ENCODE measurements at places on chromosomes 5 and 9.
A peak's percentile ranks its signal among the peaks of the same experiment; 100 is the strongest.

DNA sequence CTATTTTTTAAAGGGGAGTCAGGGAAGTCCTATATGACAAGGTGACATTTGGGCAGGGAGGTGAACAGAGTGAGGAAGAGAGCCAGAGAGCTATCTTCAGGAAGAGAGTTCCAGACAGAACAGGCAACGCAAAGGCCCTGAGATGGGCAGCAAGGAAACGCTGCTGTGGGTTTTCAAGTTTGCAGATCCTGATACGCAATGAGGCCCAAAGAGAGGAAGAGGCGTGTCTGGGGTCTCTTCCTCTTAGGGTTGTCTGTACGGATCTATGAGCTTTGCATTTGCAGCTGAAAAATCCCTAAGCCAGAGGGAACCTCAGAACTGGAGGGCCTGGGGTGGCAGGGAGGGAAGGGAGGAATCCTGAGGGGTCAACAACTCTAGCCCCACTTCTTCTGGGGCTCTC lies 13.6 kb downstream of the FAT2 start:
- no peak for ATAC-seq

DNA sequence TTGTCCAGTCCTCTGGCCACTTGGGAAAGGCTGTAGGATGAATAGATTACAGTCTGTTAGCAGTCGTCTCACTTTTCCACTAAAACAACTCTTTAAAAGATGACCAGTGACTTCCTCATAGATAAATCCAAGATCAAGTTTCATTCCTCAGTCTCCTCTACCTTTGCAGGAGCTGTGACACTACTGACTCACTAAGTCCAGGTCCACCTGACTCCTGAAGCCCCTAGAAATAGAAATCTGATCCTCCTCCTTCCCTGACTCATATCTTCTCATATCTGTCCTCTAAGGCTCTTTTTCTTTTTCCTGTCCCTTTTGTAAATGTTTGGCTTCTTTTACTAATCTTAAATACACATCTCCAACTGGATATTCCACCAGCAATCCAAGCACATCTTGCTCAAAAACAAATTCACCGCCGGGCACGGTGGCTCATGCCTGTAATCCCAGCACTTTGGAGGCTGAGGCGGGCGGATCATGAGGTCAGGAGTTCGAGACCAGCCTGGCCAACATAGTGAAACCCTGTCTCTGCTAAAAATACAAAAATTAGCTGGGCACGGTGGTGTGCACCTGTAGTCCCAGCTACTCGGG lies 2.6 kb downstream of the CCDC125 start:
- ATAC-seq: no peak

DNA sequence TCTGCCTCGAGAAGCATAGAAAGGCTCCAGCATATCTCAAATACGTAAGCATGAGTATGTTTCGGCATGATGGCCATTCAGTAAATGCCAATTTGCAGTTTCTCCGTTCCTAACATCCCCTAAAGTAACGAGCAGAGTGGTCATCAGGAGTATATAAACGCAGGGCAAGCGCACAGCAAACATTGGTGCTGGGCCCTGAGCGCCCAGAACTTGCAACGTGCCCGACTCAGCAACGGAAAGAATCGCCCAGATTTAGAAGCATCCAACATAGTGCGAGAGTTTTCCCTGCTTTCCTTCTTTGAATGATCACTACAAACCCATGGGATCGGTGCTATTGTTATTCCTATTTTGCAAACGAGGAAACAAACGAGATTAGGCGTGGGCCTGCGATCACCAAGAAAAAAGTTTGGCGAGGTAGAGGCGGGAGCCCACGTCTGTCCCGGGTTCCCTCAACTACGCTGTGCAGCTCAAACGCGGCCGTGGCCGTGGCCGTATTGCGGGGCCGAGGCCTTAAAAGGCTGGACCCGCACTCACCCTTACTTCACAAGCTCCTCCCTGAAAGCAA lies 505 bp downstream of the RPS14 start:
- ATAC-seq: peak; percentile 56

GRCh38 chr9:72006501-72006900 lies 53.9 kb downstream of the C9orf57 start:
- no peak for ATAC-seq

GRCh38 chr5:53327811-53328334 lies 152.6 kb upstream of the FST start:
- no peak for ATAC-seq

GRCh38 chr9:75891277-75891741 lies 836 bp downstream of the PCSK5 start:
- ATAC-seq: peak; percentile 0

DNA sequence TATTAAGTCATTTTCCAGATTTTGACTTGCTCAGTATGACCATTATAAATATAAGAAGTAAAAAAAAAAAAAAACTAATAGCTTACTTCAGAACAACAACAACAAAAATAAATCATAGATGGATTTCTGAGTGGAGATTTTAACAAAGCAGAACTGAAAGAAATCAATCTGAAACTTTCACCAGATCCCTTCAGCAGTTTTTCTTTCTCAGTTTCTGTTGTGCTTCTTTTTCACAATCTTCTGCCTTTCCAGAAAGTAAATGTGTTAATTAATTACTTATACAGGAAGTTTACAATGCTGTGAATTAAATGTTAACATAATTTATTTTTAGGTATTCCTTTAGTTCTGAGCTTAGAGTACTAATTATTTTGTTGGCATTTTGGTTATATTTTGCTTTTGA lies 73.5 kb downstream of the CHSY3 start:
- no peak for ATAC-seq

DNA sequence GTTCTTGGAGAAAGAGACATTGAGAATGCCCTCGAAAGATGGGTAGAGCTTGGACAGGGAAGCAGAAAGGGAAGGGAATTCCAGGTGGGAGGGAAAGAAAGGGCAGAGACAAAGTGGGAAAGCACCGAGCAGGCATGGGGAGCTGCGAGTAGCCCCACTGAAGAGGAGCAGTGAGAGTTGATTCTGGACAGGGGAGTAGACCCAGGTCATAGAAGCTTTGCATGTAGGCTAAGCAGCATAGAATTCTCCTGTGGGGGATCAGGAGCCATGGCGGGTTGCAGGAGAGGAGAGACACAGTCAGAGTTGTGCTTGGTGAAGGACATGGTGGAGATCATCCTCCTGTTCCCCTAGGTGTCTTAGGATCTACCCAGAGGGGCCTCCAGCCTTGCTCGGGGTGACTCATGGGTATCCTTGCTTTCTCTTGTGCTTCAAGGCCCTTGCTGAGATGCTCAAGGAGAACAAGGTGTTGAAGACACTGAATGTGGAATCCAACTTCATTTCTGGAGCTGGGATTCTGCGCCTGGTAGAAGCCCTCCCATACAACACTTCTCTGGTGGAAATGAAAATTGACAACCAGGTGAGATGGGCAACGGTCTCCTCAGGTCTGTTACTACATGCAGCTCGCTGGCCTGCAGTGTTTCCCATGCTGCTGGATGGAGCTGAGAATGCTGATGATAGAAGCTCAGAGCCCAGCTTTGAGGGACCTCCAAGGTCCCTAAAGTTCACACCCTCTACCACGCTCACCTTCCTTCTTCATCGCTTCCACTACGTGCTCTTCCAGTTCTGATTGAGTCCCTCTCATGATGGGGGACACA lies 64.5 kb downstream of the TSTD2 start:
- ATAC-seq: no peak

DNA sequence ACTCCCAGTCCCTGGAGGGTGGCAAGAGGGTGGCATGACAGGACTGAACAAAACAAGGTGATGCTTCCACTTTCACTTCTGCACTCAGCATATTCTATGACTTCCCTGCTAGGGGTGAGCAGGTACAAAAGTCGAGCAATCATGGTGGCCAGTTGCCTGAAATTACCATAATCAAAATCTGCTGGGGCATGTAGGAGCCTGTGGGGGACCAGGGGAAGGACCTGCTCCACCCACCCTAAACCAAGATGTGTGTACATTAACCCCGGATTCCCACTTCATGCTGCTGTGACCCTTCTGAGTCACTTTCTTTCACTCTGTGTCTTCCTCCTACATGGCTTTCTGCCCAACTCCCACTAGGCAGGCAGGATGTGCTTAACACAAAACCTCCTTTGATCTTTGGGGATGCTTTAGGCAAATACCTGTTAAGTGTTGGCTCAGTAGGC lies 73.3 kb upstream of the PHF24 start:
- ATAC-seq: no peak

DNA sequence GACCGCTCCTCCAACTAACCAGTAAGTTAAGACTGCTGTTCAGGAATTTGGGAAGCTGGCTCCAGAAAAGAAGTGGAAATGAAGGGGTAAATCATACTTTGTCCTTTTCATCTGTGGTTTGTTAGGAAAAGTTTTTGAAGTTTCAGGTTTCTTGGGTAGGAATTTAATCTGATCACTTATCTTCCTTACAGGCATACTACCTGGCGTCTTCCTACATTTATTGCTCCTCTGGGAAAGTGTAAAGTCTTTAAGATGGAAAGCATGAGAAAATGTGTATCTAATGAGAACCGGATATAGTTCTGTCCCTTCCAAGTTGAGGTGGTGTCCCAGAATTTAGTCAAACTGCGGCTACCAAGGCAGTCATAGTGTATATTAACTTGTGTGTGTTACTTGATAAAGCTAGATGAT lies 1.3 kb downstream of the RASA1 start:
- ATAC-seq: no peak

DNA sequence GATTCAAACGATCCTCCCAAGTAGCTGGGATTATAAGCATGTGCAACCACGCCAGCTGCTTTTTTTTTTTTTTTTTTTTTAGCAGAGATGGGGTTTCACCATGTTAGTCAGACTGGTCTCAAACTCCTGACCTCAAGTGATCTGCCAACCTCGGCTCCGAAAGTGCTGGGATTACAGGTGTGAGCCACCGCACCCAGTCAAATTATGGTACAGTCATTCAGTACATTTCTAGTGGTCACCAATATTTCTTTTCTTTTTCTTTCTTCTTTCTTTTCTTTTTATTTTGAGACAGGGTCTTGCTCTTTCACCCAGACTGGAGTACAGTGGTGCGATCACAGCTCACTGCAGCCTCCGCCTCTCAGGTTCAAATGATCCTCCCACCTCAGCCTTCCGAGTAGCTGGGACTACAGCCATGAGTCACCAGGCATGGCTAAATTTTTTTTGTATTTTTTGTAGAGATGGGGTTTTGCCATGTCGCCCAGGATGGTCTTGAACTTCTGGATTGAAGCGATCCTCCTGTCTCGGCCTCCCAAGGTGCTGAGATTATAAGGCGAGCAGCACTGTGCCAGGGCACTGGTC lies 25.4 kb upstream of the DCP2 start:
- ATAC-seq: no peak

- ATAC-seq: no peak
Measured at GRCh38 chr9:125141251-125141650, 2.1 kb downstream of the SCAI start.

DNA sequence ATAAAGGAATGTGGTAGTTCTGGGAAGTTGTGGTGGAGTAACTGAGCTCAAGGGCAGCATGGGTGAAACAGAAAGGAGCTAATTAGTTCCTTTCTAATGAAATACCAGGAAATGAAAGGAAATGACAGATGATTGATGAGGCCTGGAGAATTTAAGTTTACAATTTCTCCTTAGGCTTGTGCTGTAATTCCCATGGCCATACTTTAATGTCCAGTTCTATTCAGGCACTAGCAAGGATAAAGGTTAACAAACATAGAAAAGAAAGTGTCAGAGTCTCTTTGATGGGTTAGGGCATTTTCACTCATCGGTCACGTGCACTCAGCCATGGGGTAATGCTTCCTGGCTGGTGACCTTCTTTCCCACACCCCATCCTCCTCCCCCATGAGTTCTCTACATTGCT lies 70.3 kb downstream of the CTSL start:
- no peak for ATAC-seq

GRCh38 chr5:177301503-177302165 lies 1.9 kb downstream of the RAB24 start:
- ATAC-seq: no peak

DNA sequence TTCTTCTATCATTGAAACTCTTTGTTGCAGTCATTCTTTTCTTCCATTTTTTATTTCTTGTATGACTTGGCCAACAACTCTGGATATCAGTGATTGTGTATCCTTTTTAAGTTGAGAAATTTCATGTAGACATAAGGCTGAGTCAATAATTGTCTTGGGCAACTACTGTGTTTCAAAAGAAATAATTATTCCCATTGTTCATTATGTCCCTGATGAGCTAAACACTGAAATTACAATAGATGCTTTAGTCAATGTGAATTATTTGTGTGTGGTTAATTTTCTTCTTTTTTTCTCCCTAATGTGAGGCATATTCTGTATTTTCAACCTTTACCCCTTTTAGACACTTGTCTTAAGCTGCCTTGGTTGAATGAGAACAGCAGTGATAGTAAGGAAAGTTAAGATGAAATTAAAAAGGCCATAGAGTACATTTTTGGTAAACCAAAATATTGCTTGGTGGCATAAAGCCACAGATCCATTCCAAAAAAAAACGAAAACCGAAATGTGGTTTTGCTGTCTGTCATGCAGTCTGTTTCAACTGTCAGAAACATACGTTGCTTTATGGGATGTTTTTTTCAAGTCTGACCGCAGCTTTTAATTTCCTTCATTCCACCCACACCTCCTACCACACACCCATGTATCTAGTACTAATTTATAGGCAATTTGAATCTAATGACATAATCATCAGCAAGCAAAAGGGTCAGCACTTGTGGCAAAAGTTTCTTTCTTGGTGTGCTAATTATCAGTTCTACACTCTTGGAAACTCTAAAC lies 21.1 kb downstream of the TLE4 start:
- no peak for ATAC-seq

- ATAC-seq: no peak
Measured at GRCh38 chr5:135130261-135131215, 96.5 kb upstream of the PITX1 start.

- ATAC-seq: no peak
Measured at GRCh38 chr9:87909310-87910041, 8.3 kb upstream of the SPATA31C1 start.

GRCh38 chr9:124869986-124870560 lies 8.1 kb downstream of the ARPC5L start:
- ATAC-seq: no peak

DNA sequence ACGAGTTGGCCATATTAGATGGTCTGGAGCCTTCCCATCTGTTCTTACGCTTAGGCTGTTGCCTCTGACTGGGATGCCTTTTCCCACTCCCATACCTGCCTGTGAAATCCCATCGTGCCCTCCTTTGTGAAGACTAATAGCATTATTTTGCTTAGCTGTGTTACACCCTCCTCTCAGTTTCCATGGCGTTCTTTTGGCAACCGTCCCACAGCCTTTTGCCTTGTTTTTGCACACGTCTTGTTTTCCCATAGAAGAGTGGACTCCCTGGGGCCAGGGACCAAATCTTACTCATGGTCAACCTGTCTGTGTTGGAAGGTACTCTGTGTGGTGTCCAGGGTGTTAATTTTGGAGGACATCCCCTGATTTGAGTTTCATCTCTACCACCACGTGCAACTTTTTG lies 242.1 kb downstream of the HSPA4 start:
- no peak for ATAC-seq

GRCh38 chr9:21682981-21683380 lies 119.5 kb upstream of the MTAP start:
- no peak for ATAC-seq

DNA sequence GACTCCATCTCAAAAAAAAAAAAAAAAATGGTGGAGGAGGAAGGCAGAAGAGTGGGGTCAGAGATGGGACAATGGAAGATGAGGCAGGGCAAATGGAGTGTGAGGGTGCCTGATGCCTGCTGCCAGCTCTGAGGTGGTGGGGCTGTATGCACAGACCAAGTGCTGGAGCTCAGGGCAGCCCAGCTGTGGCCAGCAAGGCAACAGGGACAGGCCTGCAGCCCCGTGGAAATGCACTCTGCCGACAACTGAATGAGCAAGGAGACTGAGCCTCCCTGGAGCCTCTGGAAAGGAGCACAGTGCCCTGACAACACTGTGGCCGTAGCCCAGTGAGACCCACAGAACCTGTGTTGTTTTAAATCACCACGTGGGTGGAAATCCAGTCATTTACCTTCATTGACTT lies 22.9 kb upstream of the SMIM32 start:
- no peak for ATAC-seq

GRCh38 chr5:170633235-170634081 lies 129.6 kb downstream of the KCNIP1 start:
- ATAC-seq: peak; percentile 44

Data from motor neuron (in vitro differentiated cells).